Cardiac muscle cell (in vitro differentiated cells and primary cell): ENCODE measurements at places on chromosomes 12 and 14. TPM values are rescaled to one million over a fixed set of nuclear protein-coding genes. Genes with fewer than 3 reads are reported as not detected.

Gene DCN
- polyA plus RNA-seq: 3.3 and 5.0 TPM in 2 replicates

Gene INSM2
- polyA plus RNA-seq: not detected in 2 replicates

Gene ACVRL1
- polyA plus RNA-seq: 2.5 TPM in 1 of 2 replicates, not detected in the other

Gene KRT71
- not detected in 2 replicates for polyA plus RNA-seq

Gene NCAPD2
- polyA plus RNA-seq: 20.2 and 70.7 TPM in 2 replicates

Gene PLEKHG7
- not detected in 2 replicates for polyA plus RNA-seq

Gene REC8
- 38.8 and 39.0 TPM in 2 replicates for polyA plus RNA-seq

Gene GPATCH2L
- polyA plus RNA-seq: 18.2 and 28.1 TPM in 2 replicates

Gene KLRK1
- polyA plus RNA-seq: 0.15 TPM in 1 of 2 replicates, not detected in the other

Gene EIF2S3B
- polyA plus RNA-seq: 0.16 and 0.34 TPM in 2 replicates

Gene MAP1LC3B2
- polyA plus RNA-seq: 7.2 and 14.9 TPM in 2 replicates

DNA sequence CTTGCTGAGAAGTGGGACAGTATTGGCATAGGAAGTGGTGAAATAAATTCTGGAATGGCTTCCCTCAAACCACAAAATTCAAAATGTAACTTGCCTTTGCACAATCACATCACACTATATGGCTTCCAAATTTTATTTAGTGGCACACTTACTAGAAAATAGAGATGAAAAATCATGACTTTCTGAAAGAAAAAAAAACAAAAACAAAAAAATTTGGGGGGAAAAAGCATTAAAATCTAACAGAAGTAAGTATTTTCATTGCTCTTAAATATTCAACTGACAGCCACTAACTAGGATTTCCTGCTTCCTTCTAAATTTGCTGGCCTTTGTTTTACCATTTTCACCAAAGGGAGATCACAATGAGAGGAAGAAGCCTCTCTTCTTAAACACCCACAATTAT, 23.0 kb downstream of the ATF7 start:
- no peak for DNase-seq

GRCh38 chr12:87931812-87932211, 97.4 kb downstream of the C12orf50 start:
- DNase-seq: no peak

DNA sequence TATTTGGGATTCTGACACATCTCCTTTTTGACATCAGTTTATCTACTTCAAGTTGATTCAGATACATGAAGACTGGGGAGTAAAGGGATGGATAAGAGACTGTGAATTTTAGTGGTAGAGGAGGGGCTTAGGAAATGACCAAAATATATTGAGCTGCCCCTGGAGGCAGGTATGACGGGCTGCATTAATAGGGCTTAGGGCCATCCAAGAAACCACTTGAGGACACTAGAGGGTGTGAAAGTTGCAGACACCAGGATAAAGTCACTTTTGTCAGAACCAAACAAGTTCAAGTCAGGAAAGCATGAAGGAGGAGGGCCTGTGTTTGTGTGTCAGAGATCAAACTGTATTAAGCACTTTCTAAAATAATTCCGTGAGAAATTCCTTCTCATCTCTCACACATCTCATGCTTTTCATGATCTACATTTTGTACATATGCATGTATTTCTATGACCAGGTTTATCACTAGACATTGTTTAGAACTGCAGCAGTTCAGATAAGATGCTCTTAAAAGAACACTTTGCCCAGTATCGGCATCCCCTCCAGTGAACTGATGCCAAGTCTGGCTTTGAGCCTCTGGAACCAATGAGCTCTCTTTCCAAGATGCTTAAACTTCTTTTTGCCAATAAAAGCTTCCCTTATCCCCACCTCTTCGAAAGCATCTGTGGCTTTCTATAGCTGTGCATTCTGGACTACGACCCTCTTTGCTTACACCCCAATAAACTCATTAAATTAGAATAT, 136.9 kb downstream of the SLC38A1 start:
- DNase-seq: peak; percentile 37

GRCh38 chr12:70605976-70606375, 31.3 kb downstream of the PTPRB start:
- no peak for DNase-seq

GRCh38 chr14:41280745-41281144, 325.9 kb upstream of the LRFN5 start:
- peak; percentile 7 for DNase-seq

DNA sequence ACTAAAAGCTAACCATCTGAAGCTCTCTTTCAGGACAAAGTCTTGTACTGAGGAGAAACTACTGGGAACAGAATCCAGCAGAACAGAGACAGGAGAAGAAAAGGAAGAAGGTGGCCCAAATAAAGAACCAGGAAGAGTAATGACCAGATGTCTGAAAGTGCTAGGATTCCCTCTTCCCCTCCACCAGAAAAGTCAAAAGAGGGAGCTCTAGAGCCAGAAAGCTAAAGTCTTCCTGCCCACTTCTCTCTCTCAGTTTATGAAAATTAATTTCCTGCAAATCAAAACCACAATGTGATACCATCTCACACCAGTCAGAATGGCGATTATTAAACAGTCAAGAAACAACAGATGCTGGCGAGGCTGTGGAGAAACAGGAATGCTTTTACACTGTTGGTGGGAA, 47.2 kb downstream of the SPPL3 start:
- DNase-seq: no peak

GRCh38 chr14:49947506-49947905, 54.6 kb downstream of the ARF6 start:
- DNase-seq: no peak

DNA sequence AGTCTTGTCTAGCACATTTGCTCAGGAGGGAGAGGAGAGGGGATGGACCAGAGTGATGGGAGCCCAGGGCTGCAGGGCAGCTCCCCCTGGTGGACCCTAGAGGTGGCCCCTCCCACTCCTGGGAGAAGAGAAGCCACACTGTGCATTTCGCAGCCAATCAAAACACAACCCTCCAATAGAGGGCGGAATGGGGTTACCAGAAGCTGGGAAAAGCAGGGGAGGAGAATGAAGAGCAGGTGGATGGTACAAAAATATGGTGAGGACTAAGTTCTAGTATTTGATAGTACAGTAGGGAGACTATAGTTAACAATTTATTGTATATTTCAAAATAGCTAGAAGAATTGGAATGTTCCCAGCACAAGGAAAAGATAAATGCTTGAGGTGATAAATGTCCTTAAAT, 23.6 kb downstream of the VASH1 start:
- peak; percentile 93 for DNase-seq

GRCh38 chr12:95416111-95416636, 57.8 kb upstream of the METAP2 start:
- DNase-seq: no peak

GRCh38 chr14:67393689-67394088, 18.3 kb downstream of the PLEK2 start:
- DNase-seq: no peak

GRCh38 chr12:111607239-111607638, 8.1 kb upstream of the ATXN2 start:
- DNase-seq: no peak

DNA sequence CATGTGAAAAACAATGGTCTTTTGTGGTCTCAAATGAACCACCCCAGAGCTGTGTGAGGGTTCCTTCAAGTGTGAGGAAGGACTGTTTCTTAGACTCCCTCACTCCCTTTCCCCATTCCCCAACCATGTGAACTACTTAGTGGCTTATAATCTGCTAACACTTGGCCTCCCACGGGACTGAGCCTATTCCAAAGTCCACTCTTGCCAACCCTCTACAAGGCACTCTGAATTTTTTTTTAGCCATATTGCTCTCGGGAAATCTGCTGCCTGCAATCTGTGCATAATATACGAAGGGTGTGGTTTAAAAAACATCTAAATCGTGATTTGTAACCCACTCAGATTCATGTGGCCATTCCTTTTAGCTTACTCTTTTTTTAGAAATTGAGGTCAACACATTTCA, 2.6 kb downstream of the SVOP start:
- no peak for DNase-seq

GRCh38 chr12:48873096-48873495, 7.4 kb upstream of the RND1 start:
- DNase-seq: peak; percentile 42

GRCh38 chr12:101795013-101795412, 35.7 kb downstream of the GNPTAB start:
- DNase-seq: no peak

DNA sequence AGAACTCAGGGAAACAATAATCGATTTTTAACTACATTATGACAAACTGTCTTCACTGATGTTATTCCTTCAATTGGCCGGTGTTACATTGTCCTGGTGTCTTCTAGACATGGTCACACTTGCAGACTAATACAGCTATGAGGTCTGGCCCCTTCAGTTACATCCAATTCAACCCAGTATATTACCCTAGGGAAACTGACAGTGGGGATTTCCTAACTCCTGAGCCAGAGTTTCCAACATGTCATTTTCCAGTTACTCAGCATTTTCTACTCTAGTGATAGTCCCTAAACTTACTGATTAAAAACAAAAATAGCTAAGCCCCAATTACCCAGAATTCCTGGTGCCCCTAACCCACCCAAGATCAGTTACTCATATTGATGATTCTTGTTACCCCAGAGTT, 21.1 kb downstream of the IFNG start:
- no peak for DNase-seq

GRCh38 chr12:4213471-4213870, 60.1 kb upstream of the CCND2 start:
- DNase-seq: no peak

DNA sequence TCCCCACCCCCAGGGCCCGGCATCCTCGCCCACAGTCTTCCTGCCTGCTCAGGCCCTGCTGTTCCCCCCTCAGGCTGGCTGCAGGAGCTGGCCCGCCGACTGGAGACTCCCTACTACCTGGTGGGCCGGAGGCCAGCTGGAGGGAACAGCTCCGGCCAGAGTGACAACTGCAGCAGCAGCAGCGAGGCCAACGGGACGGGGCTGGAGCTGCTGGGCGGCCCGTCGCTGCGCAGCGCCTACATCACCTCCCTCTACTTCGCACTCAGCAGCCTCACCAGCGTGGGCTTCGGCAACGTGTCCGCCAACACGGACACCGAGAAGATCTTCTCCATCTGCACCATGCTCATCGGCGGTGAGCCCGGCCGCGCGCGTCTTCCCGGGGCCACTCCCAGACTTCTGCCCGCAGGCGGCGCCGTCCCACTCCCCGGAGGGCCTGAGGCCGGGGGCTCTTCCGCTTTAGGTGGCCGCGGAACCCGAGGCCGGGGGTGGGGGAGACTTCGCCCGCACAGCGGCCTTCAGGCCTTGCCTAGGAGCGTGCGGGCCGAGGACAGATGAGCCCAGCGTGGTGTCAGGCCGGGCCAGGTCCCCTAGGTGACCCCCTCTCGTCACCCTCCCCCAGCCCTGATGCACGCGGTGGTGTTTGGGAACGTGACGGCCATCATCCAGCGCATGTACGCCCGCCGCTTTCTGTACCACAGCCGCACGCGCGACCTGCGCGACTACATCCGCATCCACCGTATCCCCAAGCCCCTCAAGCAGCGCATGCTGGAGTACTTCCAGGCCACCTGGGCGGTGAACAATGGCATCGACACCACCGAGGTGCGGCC, 10.2 kb downstream of the KCNH3 start:
- peak; percentile 39 for DNase-seq

DNA sequence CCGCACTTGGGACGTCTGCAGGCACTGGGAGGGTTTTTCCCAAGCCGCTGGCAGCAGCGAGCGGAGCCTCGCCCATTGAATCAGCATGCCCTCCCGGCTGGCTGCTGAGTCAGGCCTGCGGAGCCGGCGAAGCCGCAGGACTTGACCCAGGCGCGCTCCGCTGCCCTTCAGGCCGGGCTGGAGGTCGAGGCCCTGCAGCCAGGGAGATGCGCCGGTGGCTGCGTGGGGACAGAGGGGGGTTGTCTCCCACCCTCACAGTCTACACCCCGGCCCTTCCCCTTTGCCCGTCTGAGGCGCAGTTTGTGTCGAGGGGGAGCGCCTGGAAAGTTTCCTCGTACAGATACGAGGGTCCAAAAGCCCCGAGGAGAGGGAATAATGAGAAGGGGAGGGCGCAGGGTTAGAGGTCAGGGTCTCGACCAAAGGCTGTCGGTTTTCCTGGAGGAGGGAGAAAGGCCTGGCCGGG, 759 bp upstream of the KLC1 start:
- DNase-seq: peak; percentile 52

GRCh38 chr14:69749956-69750355, 17.0 kb upstream of the SRSF5 start:
- DNase-seq: no peak

- peak; percentile 58 for DNase-seq
These were observed 12.3 kb downstream of the METTL3 start for GRCh38 chr14:21498540-21499526.

GRCh38 chr14:61481701-61482100, 160.3 kb downstream of the PRKCH start:
- no peak for DNase-seq

DNA sequence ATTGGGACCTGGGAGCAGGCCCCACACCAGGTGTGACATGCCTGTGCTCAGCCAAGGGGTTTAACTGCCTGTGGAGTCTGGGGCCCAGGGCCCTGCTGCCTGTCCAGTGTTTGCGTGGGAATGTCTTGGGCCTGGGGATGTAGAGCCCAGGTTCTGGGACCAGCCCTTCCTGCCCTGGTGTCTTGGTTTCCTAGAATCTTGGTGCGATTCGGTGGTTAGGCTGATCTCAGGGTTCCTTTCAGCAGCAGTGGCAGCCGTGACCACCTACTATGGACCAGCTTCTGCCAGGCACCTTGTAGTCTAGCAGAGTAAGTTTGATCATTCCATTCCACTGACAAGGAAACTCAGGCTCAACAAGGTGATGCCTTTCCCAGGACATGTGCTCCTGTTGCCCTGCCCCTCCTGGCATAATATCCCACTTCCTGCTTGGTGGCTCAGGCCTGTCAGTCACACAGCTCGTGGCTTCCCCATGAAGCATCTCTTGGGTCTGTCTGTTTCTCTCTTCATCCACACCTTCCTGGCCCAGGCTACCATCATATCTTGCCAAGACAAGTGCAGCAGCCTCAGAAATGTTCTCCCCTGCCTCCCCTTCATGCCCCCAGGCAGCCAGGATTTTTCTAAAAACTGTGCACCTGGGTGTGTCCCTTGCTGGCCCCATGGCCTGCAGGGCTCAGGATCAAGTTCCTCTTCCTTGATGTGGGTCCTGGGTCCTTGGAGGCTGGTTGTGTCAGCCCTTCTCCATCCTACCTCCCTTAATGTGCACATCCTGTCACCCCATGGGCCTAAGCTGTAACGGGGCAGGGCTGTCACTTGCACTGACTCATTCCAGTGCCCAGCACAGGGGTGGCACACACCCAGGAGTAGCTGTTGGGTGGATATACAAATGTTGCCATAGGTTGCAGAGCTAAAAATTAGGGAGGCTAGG, 101.6 kb downstream of the SLC25A47 start:
- DNase-seq: no peak

DNA sequence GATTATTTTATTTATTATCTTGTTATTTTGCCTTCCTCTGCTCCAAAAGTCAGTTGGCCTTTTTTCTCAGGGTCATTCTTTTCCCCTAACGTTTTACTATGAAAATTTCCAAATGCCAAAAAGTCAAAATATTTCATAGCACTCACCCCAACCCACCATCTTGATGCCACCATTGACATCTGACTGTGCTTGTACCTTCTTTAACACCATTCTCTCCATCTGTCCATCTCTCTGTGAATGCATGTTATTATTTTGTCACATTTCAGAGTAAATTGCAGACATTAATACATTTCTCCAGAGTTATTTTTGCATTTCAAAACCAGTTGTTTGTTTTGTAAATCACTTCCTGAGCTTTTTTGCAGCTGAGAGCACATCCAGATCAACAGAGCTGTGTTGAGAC, 38.6 kb downstream of the FOXN4 start:
- DNase-seq: no peak
